GM04503 (cell line): ENCODE measurements at places on chromosomes 5 and 9.
A peak's percentile ranks its signal among the peaks of the same experiment; 100 is the strongest.

GRCh38 chr5:109411627-109412026 lies 1.9 kb upstream of the PJA2 start:
- DNase-seq = peak; percentile 82

- DNase-seq = no peak
These were observed 134.6 kb downstream of the PIK3R1 start for GRCh38 chr5:68350176-68350575.

DNA sequence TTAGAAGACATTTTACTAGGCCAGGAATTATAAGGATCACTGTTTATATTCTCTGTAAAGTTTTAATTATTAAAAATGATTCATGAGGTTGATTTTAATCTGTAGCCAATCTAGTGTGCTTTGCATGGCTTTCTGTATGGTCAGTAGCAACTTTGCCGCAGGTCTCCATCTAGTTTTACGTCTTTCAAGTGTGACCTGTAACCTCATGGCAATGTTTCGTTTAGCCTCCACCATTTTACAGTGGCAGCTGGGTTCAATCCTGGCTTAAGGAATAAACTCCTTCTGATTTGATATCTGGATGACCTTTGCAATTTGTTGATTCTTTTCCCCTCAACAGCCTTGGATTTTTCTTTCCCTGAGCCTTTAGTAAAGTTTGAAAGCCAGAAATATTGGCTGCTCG lies 434.5 kb upstream of the CDH9 start:
- DNase-seq = no peak

DNA sequence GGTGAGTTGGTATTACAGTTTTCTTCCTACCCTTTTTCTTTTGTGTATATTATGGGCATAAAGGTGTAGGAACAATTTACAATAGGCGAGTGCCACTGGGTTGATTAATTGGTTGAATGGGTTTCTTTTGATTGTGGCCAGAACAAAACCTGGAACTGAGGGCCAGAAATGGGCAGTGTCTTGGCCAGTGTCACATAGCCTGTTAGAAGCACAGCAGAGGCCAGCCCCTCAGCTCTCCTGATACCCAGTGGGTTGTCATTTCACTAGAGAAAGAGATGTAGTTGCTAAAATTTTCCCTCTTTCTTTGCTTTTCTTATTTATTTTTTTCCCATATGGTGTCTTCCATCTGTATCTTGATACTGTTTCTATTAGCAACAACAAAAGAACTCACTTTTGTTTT lies 38.8 kb upstream of the SEMA6A start:
- no peak for DNase-seq

DNA sequence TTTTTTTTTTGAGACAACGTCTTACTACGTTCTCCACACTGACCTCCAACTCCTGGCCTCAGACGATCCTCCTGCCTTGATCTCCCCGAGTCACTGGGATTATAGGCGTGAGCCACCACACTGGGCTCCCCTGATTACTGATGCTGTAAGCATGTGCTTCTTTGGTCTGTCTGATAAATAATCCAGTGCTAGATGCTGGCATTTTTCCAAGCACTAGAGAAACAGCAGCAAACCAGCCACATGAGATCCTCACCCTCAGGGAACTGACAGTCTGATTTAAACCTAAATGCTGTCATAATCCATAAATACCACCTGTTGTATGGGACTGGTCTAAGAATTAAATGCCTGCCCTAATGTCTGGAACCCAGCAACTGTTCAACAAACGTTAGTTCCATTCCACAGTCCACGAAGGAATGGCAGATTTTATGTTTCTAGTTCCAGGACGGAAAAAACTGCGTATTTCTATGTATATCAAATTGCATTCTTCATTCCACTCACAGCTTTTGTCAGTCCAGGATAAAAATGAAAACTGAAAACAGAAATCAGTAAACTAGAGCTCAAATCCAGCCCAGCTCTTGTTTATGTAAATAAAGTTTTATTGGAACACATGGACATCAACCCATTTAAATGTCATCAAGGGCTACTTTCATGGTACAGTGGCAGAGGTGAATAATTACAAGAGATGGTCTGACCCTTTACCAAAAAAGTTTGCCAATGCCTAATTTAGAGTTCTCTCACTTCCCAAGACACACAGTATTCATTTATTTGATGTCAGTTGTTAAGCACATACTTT lies 20.1 kb downstream of the SLC35D2 start:
- no peak for DNase-seq

- DNase-seq = no peak
These were observed 320.1 kb downstream of the MTRR start for GRCh38 chr5:8188874-8189565.

- DNase-seq = no peak
These were observed 521.0 kb upstream of the CCNG1 start for GRCh38 chr5:162916368-162916767.

- DNase-seq = no peak
These were observed 68.4 kb downstream of the PSD2 start for GRCh38 chr5:139863855-139864558.

DNA sequence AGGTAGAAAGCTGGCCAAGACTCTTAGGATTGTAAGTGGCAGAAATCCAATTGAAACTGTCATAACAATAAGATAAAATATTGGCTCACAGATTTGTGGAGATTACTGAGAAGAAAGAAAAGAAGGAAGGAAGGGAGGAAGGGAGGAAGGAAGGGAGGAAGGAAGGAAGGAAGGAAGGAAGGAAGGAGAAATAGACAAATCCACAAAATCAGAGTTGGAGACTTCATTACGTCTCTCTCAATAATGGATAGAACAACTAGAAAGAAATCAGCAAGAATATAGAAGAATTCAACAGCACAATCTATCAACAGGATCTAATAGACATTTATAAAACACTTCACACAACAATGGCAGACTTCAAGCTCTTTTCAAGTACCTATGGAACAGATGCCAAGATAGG lies 17.9 kb upstream of the PAM start:
- DNase-seq = no peak

DNA sequence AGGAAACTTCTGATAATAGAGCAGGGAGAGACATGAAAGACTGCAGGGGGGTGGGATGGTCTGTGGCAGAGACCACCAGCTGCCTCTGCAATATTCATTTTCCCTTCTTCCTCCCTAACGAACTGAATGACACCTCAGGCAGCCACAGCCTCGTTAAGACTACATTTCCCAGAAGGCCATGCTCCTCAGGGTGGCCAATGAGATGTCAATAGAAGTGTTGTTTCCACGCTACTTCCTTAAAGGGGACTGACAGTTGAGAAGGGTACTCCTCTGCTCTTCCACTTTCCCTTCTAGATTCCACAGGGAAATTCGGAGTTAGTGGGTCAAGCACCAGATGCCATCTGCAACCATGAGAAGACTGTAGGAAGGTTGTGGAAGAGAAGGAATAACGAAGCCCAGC lies 52.0 kb upstream of the DAPK1 start:
- no peak for DNase-seq

- no peak for DNase-seq
These were observed 50.7 kb downstream of the TRIP13 start for GRCh38 chr5:943201-943917.

DNA sequence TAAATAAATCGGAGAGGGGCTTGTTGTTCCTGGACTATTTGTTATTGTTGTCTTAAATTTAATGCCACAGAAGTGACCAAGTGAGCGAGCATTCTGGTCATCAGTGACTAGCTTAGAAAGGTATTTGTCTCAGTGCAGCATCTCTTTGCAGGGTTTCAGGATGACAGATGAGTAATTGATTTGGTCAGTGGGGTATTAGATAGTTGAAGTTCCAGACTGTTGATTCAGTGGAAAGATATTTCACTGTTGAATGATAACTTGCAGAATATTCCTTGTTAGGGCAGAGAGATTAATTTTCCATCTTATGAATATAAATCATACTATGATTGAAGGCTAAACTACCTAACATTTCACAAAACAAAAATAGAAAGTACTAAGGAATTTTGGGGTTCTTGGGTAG lies 122.4 kb downstream of the TRIO start:
- peak; percentile 91 for DNase-seq

- no peak for DNase-seq
These were observed 742.9 kb downstream of the TLR4 start for GRCh38 chr9:118446943-118447639.

GRCh38 chr5:81359108-81359507 lies 34.8 kb downstream of the ACOT12 start:
- DNase-seq = no peak

- no peak for DNase-seq
These were observed 88.4 kb upstream of the DNAH5 start for GRCh38 chr5:14032918-14033317.

- DNase-seq = no peak
These were observed 98.8 kb upstream of the RAPGEF1 start for GRCh38 chr9:131838530-131839280.

DNA sequence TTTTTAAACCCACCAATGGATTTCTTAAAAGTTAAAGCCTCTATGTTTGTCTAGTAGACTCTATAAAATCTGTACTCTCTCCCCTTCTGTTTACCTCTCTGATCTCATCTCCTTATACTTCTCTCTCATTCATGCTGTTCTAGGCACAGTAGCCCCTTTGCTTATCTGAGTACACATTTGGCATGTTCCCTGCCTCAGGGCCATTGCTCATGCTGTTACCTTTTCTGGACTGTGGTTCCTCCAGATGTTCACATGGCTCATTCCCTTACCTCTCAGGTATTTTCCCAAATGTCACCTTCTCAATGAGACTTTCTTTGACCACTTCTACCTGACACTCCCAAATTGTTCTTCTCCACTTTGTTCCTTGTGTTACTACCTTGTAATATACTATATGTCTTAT lies 176.1 kb downstream of the CWC27 start:
- DNase-seq = no peak

- DNase-seq = no peak
These were observed 162.9 kb upstream of the DAB2 start for GRCh38 chr5:39587675-39588074.

DNA sequence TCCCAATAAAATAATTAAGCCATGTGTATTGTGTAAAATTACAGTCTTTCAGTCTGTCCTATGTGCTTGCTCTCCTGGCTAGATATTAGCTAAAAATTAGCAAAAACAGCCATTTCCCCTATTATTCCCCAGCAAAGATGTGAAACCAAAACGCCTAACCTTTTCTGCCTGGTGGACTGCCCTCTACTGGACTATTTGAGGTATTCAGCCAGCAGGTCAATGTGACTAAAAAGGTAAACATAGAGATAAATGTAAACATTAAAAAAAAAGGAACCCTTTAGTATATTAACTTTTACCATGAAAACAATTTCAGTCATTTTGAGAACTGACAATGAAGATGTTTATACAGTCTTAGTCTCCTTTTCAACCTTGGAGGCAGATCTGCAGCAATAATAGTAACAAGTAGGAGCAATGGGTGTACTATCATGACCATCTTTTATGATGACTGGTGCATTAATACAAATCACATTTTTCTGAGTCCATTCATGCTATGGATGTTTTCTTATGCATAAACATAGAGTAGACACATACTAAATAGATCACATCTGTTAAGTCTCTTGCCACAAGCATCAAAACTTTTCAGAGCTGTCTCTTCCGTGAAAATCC lies 10.1 kb downstream of the ATG12 start:
- no peak for DNase-seq

DNA sequence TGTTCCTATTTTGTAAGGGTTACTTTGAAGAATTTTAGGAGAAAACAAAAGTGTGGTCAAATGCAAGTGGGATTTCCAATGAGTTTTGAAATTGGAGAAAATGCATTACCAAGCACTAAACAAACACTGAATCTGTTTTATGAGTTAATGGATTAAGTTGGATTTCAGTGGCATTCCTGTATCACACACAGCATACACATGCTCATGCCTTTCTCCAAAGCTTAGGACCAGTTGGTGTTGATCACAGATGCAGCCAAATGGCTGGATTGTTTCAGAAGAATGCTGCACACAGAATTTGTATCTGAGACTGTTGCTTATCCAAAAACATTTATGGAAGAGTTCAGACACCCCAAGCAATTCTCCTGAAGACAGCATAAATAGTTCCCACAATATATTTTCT lies 611.1 kb downstream of the ACTL7B start:
- no peak for DNase-seq

GRCh38 chr9:111896942-111897600 lies 457 bp downstream of the UGCG start:
- DNase-seq = no peak

DNA sequence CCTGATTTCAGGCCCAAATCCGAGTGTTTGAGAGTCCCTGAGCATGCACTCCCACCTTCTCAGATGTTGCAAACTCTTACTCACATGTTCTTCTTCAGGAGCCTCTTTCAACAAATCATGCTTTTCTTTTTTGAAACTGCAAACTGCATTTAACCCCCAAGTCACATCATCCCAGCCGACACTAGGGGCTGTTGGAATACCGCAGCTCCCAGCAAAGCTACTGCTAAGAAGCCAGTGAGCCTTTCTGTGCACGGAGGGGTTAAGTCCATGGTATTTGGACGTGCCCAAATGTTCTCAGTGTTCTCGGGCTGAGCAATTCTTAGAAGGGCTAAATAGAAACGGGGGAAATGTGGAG lies 282.9 kb downstream of the NFIB start:
- DNase-seq = no peak

- no peak for DNase-seq
These were observed 15.5 kb upstream of the LAMC3 start for GRCh38 chr9:130993303-130994030.

GRCh38 chr5:39569857-39570256 lies 145.1 kb upstream of the DAB2 start:
- no peak for DNase-seq

DNA sequence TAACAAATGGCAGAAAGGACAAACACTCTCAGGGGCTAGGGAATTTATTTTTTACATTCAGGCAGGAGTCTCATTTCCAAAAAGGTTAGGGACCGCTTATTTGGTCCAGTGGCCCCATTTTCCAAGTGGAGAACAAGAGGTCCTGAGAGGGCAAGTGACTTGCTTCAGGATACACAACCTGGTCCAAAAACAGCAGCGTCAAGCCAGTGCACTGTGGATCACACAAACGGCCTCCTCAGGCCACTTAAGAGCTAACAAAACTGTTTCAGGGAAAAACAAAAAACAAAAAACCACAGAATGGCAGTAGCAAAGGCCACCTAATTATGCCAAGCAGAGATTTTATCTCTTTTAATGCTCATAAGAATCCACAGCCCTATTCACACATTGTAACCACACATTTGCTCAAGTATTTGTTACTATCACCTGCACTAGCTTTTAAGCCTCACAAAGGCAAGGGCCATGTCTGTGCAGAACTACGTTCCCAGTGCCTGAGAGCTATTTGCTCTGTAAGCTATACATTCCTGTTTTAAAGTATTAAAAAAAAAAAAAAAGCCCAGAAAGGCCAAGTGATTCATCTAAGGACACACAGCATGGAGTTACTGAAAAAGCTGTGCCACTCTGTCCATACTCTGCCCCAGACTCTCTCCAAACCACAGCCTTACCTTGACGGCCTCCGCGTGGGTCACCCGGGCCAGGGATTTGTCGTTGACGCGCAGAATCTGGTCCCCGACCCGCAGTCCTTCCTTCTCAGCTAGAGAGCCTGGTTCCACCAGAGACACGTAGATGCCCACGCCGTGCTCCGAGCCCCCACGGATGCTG lies 1.5 kb downstream of the WHRN start:
- DNase-seq = no peak

DNA sequence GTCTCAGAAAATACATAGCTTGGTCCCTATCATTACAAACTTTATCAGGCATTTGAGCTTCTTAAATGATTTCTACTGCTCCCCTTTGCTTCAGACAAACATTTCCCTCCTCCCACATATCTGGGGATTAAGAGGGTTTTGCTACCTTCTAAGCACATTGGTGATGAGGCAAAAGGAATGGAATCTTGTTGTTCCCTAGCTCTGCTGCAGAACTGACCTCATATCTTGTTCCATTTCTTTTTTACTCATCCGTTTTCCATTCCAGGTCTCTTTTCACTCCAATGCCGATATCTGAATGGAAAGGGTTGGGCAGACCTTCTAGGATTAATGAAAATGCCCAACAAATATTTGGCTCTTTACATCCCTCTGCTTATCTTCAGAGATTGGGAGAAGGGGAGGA lies 444.6 kb downstream of the ZNF608 start:
- no peak for DNase-seq
